ENCODE measurements at places on chromosomes 1 and 21.

- no peak for DNase-seq
Observed at GRCh38 chr1:30523055-30524020, 200.0 kb downstream of the MATN1 start.

- DNase-seq = no peak
Observed at GRCh38 chr1:208157769-208158168, 86.4 kb downstream of the PLXNA2 start.

- DNase-seq = no peak
Observed at GRCh38 chr1:230534224-230534623, 108.1 kb upstream of the COG2 start.

GRCh38 chr1:196088541-196088940 is 519.7 kb downstream of the KCNT2 start:
- DNase-seq = no peak

DNA sequence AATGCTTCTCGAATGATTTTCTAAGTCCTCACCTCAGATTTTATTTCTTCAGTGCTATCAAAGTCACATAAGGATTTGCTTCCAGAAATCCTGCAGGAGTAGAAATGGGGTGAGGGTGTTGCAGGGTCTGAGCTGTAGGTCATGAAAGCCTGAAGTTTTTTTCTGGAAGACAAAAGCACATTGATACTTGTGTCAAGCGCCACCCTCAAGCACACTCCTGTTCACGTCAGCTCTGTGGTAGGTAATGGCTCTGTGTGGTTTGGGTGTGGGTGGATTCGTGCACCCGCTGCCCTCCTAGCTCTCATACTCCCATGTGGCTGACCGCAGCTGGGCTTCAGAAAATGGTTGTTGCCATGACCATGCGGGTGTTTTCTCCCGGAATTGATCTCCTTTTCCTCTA is 39.9 kb downstream of the AKNAD1 start:
- no peak for DNase-seq

DNA sequence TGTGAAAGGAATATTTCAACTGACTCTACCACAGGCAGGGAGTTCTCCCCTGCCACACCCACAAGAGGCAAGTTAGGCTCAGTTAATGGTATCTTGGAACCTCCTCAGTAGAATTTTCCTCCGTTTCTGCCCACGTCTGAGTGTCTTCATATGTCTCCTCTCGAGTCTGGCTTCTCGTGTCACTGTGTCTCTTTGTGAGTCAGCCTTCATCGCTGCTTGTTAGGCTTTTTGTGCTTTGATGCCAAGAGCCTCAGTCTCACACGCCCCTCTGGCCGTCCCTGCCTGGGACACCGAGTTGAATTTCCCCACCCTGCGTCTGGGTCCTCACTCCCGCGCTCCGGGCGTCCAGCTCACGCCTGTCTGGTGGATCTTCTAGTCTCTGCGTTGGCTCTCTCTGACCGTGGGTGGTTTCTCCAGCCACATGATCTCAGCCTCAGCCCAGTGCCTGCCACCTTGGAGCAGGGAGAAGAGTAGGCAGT is 125.7 kb upstream of the GADD45A start:
- no peak for DNase-seq

GRCh38 chr1:28811766-28812668 is at the start of gene OPRD1:
OPRD1 (plus strand) TSS chr1:28812170; CDS start chr1:28812384, 214 bp downstream.
- no peak for DNase-seq

DNA sequence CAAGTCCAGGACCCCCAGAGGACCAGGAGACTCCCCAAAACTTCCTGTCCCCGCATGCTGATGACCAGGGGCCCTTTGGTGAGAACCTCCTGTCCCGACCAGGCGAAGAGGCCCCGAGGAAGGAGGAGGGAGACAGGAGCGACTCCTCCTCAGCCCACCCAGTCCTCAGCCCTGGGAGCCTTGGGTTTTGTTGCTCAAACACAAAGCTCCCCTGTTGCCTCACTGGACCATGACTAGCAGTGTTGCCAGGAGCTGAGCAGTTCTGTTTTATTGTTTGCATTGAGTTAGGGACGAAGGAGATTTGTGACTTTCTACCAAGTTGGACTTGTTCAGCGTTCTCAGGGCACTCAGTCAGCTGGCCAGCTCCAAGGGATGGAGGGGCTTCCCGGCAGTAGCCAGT is 10.0 kb downstream of the UMODL1 start:
- DNase-seq = no peak

- no peak for DNase-seq
Observed at GRCh38 chr1:62175568-62176179, 19.0 kb upstream of the L1TD1 start.

DNA sequence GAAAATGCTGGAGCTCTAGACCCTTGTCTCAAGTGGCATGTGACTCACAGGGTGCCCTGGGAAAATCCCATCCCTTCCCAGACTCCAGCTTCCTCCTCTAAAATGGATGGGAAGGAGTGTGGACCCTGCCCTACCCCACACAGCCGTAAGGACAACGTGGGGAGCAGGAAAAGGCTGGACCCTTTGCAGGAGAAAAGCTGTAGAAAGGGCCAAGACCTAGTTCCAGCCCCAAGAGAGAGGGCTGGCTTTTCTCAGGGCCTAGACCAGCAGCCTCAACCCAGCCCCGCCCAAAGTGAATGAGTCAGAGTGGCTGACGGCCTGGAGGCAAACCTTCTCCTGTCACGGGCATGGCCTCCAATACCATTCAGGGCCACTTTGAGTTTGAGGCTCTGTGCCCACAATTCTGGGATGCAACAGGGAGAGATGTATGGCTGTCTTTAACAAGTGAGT is 1.1 kb downstream of the LAMB3 start:
- DNase-seq = peak; percentile 26

DNA sequence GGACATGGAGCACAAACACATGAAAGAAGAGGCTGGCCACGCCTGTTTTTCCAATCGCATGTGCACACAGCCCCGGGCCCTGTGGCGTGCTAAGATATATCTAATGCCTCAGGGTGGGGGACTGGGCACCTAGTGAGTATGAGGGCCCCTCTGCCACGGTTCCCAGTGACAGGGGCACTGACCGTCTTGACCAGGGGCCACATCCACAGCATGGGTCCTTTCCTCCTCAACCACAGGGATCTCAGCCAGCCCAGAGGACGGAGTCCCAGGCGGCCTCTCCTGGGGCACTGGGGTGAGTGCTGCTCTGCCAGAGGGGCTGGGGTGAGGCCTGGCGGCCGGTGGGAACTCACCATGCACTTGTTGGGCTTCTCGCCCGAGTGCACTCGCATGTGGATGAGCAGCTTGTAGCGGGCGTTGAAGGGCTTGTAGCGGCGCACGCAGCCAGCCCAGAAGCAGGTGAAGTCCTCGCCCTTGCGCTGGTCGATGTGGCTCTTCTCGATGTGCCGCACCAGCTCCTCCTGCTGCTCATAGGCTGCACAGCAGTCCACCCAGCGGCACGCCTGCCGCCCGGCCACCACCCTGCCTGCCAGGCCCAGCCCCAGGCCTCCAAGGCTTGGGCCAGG is 134.7 kb downstream of the DMRTB1 start:
- no peak for DNase-seq

DNA sequence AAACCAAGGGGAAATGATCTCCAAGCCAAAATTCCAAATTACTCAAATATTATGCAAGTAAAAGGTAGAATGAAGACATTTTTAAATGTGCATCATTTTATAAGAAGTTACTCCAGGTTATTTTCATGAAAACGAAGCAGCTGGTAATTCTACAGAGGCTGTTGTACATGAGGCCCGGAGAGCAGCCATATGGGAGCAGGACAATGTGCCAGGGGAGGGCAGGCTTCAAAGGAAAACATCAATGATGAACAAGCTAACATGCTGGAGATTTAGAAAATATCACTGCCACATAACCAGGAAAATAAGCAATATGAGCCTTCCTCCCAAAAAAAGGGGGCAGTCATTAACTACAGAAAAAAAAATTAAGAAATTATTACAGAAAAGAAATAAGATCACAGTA is 109.1 kb downstream of the TIAM1 start:
- DNase-seq = no peak
